ENCODE measurements at places on chromosomes 3 and 15.

- H3K27ac ChIP-seq: no peak overlapping the region
- no peaks in the 10 kb centered on the region for H3K27me3 ChIP-seq
- no peaks in the 10 kb centered on the region for H3K36me3 ChIP-seq
- H3K4me1 ChIP-seq: no peaks in the 10 kb centered on the region
- H3K4me3 ChIP-seq: no peak overlapping the region
Measured at GRCh38 chr3:33578325-33579177, 138.3 kb upstream of the UBP1 start.

DNA sequence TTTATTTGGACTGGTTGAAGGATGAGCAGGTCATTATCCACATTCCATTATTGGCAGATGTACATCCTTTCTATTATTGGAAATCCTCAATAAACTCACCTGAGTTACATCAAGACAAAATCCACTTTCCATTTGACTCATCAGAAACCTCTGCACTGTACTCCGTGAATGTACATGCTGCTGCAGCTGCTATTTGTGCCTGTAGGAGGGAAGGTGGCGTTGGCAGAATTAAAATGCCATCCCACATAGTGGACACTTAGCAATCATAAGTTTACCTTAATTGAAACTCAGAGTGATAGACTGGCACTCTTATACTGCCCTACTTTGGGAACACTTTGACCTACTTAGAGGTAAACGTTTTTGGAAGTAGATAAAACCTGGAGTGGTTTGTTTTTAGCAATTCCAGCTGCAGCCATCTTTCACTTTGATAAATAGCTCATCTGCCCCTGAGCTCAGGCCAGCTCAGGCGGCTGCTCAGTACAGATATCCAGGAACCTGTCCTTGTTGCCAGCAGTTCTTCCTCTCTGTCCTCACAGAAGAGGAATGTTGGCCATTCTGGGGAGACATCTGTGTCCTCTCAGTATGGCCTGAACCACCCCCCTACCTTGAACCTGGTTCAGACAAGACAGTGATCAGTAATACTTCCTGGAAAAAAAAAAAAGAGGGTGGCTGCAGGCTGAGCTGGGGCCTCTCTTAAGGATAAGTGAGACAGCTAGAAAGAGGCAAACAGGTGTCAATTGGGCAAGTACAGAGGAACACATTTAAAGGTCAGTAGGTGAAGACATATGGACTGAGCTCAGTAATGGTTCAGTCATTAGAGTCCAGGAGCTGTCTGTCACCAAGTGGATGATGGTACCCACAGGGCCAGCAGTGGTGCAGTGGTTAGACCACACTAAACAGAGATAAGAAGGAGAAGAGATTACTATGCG lies 153.4 kb upstream of the UMPS start:
- H3K4me1 ChIP-seq: no peaks in the 10 kb centered on the region
- no peaks in the 10 kb centered on the region for H3K27me3 ChIP-seq
- no peak for DNase-seq
- H3K36me3 ChIP-seq: no peaks in the 10 kb centered on the region

DNA sequence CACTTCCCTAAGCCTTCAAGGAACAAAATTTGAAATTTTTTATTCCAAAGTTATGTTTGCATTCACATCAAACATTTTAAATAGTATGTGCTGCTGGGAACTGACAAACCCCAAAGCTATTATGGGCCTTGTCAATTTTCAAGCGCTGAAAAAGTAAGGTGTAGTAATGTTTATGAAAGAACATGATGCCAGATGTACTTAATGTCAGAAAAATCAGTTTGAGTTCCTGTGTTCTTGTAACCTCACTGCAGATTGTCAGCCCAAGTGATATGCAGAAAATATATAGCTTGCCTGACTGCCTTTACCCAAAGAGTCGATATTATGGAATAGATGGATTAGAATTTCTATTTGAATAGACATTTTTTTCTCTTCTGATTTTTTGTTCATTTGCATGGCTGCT lies 20.8 kb upstream of the DIPK2A start:
- H3K27ac ChIP-seq: no peak overlapping the region
- H3K4me1 ChIP-seq: no peaks in the 10 kb centered on the region
- H3K36me3 ChIP-seq: no peaks in the 10 kb centered on the region
- no peak overlapping the region for H3K4me3 ChIP-seq

DNA sequence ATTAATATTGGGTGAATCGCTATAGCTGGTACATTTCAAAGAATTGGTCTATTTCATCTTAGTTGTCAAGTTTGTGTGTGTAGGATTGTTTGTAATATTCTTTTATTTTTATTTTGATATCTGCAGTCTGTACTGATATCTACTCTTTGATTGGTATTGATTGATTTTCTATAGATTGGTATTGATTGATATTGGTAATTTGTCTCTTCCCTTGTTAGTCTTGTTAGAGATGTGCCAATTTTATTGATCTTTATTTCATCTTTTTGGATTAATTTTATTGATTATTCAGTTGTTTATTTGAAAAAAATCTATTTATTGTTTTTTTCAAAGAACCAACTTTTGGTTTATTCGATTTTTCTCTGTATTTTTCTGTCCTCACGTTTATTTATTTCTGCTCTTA lies 61.4 kb downstream of the TM2D3 start:
- H3K36me3 ChIP-seq: no peaks in the 10 kb centered on the region
- DNase-seq: no peak

- DNase-seq: no peak
- H3K4me1 ChIP-seq: no peaks in the 10 kb centered on the region
- H3K27ac ChIP-seq: no peak overlapping the region
- no peaks in the 10 kb centered on the region for H3K27me3 ChIP-seq
Measured at GRCh38 chr15:88710027-88710715, 71.4 kb downstream of the ISG20 start.

- DNase-seq: no peak
- no peaks in the 10 kb centered on the region for H3K36me3 ChIP-seq
- no peaks in the 10 kb centered on the region for H3K27me3 ChIP-seq
- H3K4me1 ChIP-seq: no peaks in the 10 kb centered on the region
- H3K4me3 ChIP-seq: no peak overlapping the region
- no peak overlapping the region for H3K27ac ChIP-seq
Measured at GRCh38 chr15:52326756-52327155, 31.2 kb upstream of the MYO5C start.

DNA sequence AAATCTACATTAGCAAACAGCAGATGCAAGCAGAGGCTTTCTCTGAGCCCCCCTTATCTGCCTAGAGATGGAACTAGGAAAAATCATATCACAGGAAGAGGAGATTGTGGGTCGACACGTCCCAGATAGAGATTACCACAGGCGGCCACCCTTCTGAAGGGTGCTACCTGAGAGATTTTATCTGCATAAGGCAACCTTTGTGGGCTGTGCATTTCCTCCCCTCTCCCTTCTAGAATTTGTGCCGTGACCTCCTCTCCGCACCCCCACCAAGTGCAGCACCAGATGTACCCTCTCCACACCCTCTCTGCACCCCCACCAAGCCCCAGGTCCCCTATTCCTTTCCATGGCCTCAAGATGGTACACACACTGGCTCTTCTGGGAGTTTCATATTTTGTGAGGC lies 27.4 kb downstream of the METTL6 start:
- H3K4me3 ChIP-seq: no peak overlapping the region
- no peak for DNase-seq
- H3K27ac ChIP-seq: no peak overlapping the region
- no peaks in the 10 kb centered on the region for H3K36me3 ChIP-seq
- H3K4me1 ChIP-seq: no peaks in the 10 kb centered on the region

DNA sequence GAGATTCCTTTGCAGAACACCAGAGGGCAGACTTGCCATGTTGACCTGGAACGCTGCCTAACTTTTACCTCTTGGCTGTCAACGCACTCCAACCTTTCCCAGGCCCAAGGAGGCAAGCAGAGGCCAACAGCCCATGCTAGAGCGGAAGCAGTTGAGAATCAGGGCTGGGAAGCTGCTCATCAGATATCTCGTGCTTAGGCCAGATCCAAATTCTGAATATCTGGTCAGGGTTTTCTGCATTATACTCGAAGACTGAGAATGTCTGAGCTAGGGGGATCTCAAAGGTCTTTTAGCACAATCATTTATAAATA lies 2.5 kb downstream of the XIRP1 start:
- no peak overlapping the region for H3K27ac ChIP-seq
- peak; percentile 49 for DNase-seq
- H3K4me3 ChIP-seq: no peak overlapping the region
- no peaks in the 10 kb centered on the region for H3K27me3 ChIP-seq
- H3K36me3 ChIP-seq: no peaks in the 10 kb centered on the region

GRCh38 chr15:42667855-42668254 lies 69.1 kb downstream of the CDAN1 start:
- no peak overlapping the region for H3K4me3 ChIP-seq
- no peaks in the 10 kb centered on the region for H3K36me3 ChIP-seq
- no peaks in the 10 kb centered on the region for H3K27me3 ChIP-seq
- no peak for DNase-seq
- no peak overlapping the region for H3K27ac ChIP-seq
- no peaks in the 10 kb centered on the region for H3K4me1 ChIP-seq

DNA sequence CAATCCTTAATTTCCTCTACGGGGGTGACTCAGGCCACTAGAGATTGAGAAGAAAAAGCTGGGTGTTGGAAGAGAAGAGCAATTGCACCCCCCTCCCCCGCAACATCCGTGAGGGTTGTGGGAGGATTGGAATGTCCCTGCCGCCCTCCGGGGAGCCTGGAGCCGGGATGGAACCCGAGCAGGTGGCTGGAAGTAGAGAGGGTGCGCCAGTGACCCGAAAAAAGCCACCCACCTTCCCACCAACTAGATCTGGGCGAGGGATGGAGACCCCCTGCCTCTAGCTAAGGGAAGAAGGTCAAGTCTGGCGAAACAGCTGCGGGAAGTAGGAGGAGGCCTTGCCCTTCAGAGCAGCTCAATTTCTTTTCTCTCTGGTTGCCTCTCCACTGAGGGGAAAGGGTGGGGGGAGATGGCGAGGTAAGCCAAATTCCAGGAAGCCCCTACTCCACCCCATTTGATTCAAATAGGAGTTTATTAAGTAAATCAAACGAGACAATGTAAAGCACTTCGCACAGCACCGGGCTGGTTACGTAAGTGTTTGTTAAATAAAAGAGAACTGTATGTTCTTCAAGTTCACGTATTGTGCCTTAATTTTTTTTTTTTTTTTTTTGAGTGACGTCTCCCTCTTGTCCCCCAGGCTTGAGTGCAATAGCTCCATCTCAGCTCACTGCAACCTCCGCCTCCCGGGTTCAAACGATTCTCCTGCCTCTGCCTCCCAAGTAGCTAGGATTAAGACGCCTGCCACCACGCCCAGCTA lies 1.1 kb upstream of the WWTR1 start:
- DNase-seq: peak; percentile 70
- H3K4me3 ChIP-seq: peak overlapping the region; percentile 80
- peaks cover 6% of the 10 kb centered on the region for H3K4me1 ChIP-seq
- H3K36me3 ChIP-seq: no peaks in the 10 kb centered on the region
- peak overlapping the region; percentile 98 for H3K27ac ChIP-seq

DNA sequence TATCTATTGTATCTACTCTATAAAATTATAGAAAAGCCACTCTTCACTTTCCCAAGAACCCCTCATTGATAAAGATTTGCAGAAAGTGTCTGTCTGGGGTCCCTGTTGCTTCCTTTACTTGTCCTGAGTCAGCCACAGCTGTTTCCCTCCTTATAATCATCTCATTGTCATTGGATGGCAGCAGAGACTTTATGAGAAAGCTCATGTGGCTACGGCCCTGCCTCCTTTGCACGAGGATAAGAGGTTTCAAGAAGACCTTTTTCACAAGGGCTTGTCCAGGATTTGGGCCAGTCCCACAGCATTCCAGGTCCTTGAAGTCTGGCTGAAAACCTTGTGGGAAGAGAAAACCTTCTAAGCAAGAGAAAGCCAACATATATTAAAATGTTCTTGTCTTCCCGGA lies 41.9 kb upstream of the THBS1 start:
- no peak overlapping the region for H3K27ac ChIP-seq
- H3K4me1 ChIP-seq: peaks cover 9% of the 10 kb centered on the region
- no peak overlapping the region for H3K4me3 ChIP-seq
- no peaks in the 10 kb centered on the region for H3K27me3 ChIP-seq
- no peak for DNase-seq

GRCh38 chr15:55992769-55993110 lies 672 bp downstream of the NEDD4 start:
- no peaks in the 10 kb centered on the region for H3K27me3 ChIP-seq
- peak overlapping the region; percentile 87 for H3K27ac ChIP-seq
- no peak for DNase-seq

- H3K4me1 ChIP-seq: no peaks in the 10 kb centered on the region
- no peaks in the 10 kb centered on the region for H3K27me3 ChIP-seq
- no peak overlapping the region for H3K4me3 ChIP-seq
Measured at GRCh38 chr3:132622148-132622547, 25.1 kb downstream of the ACKR4 start.

- DNase-seq: no peak
- no peaks in the 10 kb centered on the region for H3K36me3 ChIP-seq
- no peak overlapping the region for H3K27ac ChIP-seq
- no peak overlapping the region for H3K4me3 ChIP-seq
- H3K27me3 ChIP-seq: no peaks in the 10 kb centered on the region
Measured at GRCh38 chr3:182400838-182401237, 392.5 kb upstream of the ATP11B start.

DNA sequence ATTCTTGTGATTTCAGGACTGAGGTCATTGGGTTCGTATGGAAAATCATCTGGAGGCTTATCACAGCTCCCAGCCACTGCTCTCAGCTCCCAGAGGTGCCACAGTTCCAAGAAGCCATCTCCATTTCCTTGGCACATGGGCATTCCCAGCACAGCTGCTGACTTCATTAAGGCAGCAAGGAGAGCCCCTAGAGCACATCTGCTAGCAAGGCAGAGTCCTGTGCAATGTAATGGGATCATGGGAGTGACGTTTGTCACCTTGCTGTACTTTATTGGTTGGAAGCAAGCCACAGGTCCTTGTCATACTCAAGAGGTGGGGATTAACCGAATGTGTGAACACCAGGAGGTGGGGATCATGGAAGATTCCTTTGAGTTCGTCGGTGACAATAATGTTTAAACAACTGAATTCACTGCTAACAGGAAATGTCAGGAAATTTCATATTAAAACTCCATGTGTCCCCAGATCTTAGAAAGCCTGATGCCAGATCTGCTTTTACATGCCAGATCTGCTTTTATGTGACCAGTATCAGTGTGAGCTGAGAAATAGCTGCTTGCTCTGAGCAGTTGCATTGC lies 148.8 kb downstream of the GABRG3 start:
- H3K27ac ChIP-seq: no peak overlapping the region
- no peak for DNase-seq
- H3K4me1 ChIP-seq: no peaks in the 10 kb centered on the region
- H3K36me3 ChIP-seq: no peaks in the 10 kb centered on the region
- H3K27me3 ChIP-seq: no peaks in the 10 kb centered on the region

Measured in ovary (tissue), 10 donors.